Lung (tissue), 17 donors: ENCODE measurements at places on chromosomes 6 and 20. TPM values are rescaled to one million over a fixed set of nuclear protein-coding genes. Genes with fewer than 3 reads are reported as not detected.

Gene PARD6B
- 38.1 TPM for total RNA-seq

Gene TTK
- total RNA-seq, result 1.0 TPM

Gene ZDHHC14
- total RNA-seq, result 10.7 TPM

Gene ZC2HC1B
- total RNA-seq, result not detected

Gene TBC1D20
- 42.4 TPM for total RNA-seq

Gene POU3F2
- total RNA-seq, result not detected

Gene CRISP3
- total RNA-seq, result 1.1 TPM

Gene BLOC1S5
- total RNA-seq, result 8.6 TPM

Gene TAAR5
- not detected for total RNA-seq

Gene OCSTAMP
- total RNA-seq, result 0.11 TPM

Gene PRSS16
- 3.2 TPM for total RNA-seq

Gene HLA-DRA
- total RNA-seq, result 421 TPM

Gene RIMS4
- total RNA-seq, result 0.43 TPM

Gene MYBL2
- 4.7 TPM for total RNA-seq

Gene PPP1R14C
- 68.4 TPM for total RNA-seq

Gene SLC32A1
- total RNA-seq, result not detected

Gene RBM38
- total RNA-seq, result 38.6 TPM

Gene TENT5A
- 29.8 TPM for total RNA-seq

Gene SRMS
- not detected for total RNA-seq
